Temporal lobe (tissue), 4 donors: ENCODE measurements at places on chromosomes 12 and 14. TPM values are rescaled to one million over a fixed set of nuclear protein-coding genes. Genes with fewer than 3 reads are reported as not detected.

The EPYC gene
- total RNA-seq: not detected

The ZNF385A gene
- total RNA-seq: 2.0 TPM

The KRT2 gene
- not detected for total RNA-seq

The OR4K13 gene
- total RNA-seq: not detected

The PLEKHD1 gene
- 0.49 TPM for total RNA-seq

The EXOC3L4 gene
- not detected for total RNA-seq

The SMOC1 gene
- 22.6 TPM for total RNA-seq

The SMIM41 gene
- total RNA-seq: not detected
